ENCODE measurements at places on chromosomes 1 and 21.

DNA sequence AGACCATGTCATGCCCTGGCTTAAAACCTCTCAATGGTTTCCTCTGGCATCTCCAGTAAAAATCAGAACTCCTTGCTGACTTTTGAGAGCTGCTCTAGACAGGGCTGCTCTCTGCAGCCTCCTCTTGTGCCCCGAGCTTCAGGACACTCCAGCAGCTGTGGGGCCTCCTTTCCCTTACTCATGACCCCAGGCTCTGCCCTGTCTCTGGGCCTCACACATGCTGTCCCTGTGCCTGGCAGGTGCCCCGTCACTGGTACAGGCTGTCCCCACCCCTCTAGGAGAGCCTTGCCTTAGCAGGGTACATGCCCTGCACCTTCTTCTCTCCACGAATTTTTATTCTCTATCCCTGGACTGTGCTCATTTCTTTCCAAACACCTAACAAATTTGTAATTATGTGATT lies 43.2 kb downstream of the HIVEP3 start:
- DNase-seq = no peak

DNA sequence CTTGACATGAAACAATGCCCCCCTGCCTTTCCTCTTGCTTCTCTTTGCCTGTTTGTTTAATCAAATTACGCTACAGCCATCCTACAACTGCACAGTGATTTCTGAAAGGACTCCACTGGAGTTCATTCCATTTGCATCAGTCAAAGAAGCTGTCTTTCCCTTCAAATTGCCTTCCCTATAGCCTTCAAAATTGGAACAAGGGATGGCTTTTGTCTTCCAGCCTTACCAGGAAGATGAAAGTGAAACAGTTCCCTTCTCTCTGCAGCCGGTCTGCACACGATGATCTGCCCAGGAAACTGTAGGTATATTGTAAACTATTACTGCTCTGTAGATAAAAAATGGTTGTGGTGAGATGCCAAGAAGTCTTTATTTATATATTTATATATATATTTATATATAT lies 65.6 kb upstream of the ETS2 start:
- DNase-seq = no peak

- DNase-seq = no peak
Measured at GRCh38 chr1:102852613-102853012, 255.7 kb downstream of the COL11A1 start.

GRCh38 chr1:163120372-163120771 lies 51.2 kb downstream of the RGS4 start:
- DNase-seq = no peak

GRCh38 chr21:14691914-14692313 lies 145.8 kb upstream of the SAMSN1 start:
- no peak for DNase-seq

DNA sequence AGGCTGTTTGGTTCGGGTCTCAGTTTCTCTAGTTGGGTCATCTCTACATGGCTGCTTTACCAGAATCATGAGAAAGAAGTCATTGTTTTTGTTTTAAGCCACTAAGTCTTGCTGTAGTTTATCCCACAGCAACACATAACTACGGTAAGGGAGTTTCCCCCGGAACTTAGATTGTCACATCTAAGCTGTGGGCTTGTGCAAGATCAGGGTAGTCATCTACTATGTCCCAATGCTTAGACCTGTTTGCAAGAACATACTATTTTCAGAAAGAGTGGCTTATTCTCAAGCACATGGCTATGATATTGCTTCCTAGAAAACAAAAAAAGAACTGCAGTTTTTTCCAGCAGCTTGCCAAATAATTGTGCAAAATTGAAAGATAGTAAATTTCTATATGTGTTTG lies 18.0 kb upstream of the OLIG2 start:
- no peak for DNase-seq

GRCh38 chr1:231600458-231600976 lies 26.1 kb upstream of the DISC1 start:
- no peak for DNase-seq

GRCh38 chr1:205440476-205441317 lies 15.1 kb downstream of the BLACAT1 start:
- DNase-seq = peak; percentile 81

- DNase-seq = no peak
Measured at GRCh38 chr21:38986406-38986805, 180.7 kb downstream of the ETS2 start.

DNA sequence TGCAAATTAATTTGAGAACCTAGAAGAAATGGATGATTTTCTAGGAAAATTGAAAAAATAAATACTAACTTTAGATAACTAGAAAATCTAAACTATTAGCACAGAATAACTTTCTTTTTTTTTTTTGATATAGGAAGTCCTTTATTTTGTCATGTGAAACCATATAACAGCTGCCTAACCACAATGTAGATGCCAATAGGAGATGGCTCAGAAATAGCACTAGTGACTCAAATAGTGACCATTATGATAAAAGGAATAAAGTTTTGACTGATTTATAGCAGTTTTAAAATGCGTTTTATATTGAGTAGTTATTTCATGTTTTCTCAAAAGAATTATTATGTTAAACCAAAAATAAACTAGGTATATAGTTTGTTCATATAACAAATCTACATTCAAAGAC lies 158.0 kb upstream of the CACYBP start:
- DNase-seq = no peak

DNA sequence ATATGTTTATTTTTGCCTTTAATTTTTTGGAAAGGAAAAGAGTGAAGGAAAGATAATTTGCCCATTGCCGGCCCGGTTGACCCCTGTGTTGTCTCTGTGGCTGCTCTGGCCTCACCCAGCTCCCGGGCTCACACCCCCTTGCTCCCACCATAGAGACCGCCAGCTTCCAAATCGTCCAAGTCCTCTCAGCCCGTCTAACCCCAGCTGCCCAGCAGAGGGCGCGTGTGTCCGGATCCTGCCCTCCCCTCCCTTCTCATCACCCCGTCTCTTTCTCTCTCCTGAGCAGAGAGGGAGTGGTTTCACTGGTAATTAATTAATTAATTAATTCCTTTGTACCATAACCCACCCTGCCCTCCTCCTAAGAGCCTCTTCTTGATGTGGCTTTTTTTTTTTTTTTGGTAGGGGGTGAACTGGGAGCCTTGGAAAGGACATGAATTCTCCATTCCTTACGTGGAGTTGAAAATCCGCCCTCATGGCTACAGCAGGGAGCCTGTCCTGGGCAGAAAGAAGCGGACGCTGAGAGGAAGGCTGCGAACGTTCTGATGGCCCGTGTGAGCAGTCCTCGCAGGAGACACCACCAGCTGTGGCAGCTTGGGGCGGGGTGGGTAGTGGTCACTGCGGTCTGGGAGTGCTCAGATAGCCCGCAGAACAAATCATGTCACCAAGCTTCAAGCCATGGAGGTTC lies 45.9 kb downstream of the KIAA0040 start:
- DNase-seq = peak; percentile 82

- DNase-seq = no peak
Measured at GRCh38 chr1:152899883-152900282, 8.5 kb upstream of the IVL start.

All from upper lobe of right lung (tissue), 1 donor.